Activated CD8-positive, alpha-beta memory T cell treated with anti-CD3 and anti-CD28 coated beads for 1 hour (primary cell): ENCODE measurements at places on chromosomes 1 and 21.

DNA sequence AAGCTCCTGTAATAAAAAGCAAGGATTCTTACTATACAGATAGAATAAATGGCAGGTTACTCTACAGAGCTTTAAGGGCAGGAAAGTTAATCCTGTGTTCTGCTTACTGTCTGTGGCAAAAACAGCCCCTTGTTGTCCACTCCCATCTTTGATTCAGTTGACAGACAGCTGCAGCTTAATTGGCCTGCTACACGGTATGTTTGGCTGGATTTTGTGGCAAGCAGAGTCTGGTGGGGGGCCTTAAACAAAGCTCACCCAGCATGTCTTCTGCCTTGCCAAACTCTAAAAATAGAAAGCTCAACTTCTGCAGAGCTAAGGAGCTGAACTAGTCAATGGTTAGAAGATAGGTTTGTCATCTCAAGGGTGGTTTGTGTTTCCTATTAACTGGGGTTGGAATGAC is 407.2 kb downstream of the HLX start:
- no peak for DNase-seq

- DNase-seq: no peak
These were observed 229.5 kb downstream of the PAPPA2 start for GRCh38 chr1:176692431-176692830.

GRCh38 chr1:97396463-97396862 is 524.4 kb downstream of the DPYD start:
- no peak for DNase-seq

DNA sequence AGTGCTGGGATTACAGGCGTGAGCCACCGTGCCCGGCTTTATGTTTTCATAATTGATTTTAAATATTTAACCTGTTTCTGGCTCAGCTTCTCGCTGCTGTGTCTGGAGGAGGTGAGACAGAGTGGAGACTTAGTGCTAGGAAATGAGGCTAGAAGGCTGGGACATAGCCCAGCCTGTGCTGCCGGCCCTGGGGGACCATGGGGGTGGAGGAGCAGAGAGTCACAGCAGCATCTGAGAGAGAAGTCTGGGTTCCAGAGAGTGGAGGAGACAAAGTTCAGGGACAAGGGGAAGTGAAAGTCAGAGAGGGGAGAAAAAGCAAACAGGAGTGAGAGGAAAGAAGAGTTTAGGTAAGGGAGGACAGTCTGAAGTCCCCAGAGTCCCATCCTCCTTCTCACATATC is 71.9 kb downstream of the LHX9 start:
- DNase-seq: no peak

GRCh38 chr1:192732787-192733186 is 76.1 kb upstream of the RGS2 start:
- no peak for DNase-seq
